ENCODE measurements at places on chromosomes 16 and 17. TPM values are rescaled to one million over a fixed set of nuclear protein-coding genes. Genes with fewer than 3 reads are reported as not detected.

DNA sequence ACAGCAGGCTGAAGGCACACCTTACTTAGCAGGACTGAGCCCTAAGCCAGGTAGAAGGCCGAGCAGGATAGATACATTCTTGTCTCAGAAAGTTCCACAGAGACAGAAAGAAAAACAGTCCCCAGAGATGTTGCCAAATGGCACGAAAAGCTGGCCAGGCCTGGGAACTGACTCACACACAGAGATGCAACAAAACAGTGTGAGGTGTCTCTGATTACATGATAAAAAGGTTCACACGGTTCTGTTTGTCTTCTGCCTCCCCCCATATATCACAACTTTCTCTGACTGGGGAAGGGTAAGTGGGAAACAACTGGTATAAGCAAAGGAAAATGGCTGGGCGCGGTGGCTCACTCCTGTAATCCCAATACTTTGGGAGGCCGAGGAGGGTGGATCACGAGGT is 1.7 kb downstream of the WBP2 start:
- no peak for DNase-seq

DNA sequence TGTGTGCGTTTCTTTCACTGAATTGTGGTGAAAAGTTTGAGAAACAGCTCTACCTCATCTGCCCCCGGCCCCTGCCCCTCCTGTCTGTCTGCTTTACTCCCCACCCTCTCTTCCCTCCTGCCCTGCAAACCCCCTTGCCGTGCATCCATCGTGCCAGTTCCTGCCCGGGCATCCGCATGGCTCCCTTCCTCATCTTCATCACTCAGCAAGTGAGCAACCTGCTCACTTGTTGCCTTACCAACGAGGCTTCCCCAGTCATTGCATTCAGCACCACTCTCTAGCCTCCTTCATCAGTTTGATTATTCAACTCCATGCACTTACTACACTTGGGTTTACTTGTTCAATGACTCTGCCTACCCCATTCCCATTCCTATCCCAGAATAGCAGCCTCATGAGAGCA is 34.8 kb upstream of the SDK2 start:
- no peak for DNase-seq

DNA sequence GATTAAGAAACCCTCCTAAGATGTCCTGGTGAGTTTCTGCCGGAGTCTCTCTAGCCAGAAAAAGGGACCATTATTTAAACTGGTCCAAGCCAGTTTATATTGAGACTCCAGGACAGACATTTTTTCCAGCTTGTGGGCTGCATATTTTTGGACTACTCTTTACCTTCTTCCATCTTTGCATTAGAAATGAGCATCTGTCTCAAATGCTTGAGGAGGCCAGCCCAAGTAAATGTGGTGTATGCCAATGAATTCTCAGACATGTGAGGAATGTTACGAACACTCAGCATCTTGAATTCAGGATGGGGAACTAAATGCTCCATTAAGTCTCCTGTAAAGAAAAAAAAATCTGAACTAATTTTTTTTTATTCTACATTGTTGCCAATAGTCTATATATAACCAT is 18.4 kb downstream of the TUBD1 start:
- no peak for DNase-seq

- no peak for DNase-seq
These were observed 20.0 kb upstream of the HERPUD1 start for GRCh38 chr16:56911771-56912571.

GRCh38 chr16:71628810-71629209 is 2.8 kb downstream of the MARVELD3 start:
- DNase-seq, result no peak

GRCh38 chr17:12296209-12296625 is 275.5 kb downstream of the MAP2K4 start:
- no peak for DNase-seq

GRCh38 chr17:64783031-64783461 is 120.9 kb upstream of the SMURF2 start:
- DNase-seq, result no peak

GRCh38 chr16:23365602-23366240 is 63.6 kb downstream of the SCNN1B start:
- no peak for DNase-seq

GRCh38 chr17:49450735-49451134 is 36.1 kb upstream of the PHB1 start:
- DNase-seq, result no peak

DNA sequence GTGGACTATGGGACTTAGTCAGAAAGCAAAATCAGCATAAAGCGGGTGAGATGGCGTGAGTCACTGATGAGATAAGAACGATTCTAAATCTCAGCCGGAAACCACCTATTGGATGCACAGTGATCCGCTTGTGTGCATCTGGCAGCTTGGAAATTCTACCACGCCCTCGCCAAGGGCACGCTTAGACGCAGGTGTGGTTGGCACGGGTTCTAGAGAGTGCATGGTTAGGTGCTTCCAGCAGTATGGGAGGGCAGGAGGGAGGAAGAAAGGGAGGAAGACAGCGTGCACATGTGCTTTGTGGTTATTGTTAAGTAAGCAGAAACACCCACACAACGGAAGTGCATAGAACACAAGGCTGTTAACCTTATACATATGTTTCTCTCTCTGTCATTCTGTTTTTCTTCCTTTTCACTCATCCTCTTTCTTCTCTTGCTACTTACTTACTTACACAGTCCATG is 374.0 kb upstream of the ASIC2 start:
- DNase-seq, result peak; percentile 54

GRCh38 chr17:78345791-78346494 is 13.9 kb downstream of the SOCS3 start:
- no peak for DNase-seq

- DNase-seq, result no peak
These were observed 267.8 kb downstream of the ENGASE start for GRCh38 chr17:79342376-79342775.

GRCh38 chr17:70493277-70493874 is 324.0 kb downstream of the KCNJ2 start:
- DNase-seq, result no peak

GRCh38 chr17:704111-704864 is 10.4 kb downstream of the VPS53 start:
- no peak for DNase-seq

DNA sequence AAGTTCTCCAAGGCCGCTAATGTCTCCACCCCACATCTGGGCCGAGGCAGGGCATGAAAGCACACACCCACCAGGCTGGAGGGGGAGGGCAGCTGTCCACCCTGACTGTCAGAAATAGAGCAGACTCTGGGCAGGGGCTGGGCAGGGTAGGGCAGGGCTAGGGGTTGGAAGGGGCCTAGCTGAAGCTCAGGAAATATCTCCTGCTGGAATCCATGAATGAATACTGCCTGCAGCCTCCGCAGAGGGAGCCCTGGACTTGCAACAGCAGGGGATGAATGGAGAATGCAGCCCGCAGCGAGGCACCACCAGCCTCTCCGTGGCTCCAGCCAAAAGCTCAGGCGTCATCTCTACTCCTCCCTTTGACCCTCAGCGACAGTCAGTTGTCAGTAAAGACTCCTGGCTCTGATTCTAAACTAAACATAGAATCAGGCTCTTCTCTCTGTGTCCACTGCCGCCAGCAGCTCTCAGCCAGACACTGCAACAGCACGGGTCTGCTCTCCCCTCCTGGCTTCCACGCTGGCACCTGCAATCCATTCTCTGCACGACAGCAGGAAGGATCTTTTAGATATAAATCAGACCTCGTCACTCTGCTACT is 23.9 kb upstream of the NGFR start:
- DNase-seq, result no peak

- no peak for DNase-seq
These were observed 9.2 kb downstream of the CCL17 start for GRCh38 chr16:57413733-57414132.

DNA sequence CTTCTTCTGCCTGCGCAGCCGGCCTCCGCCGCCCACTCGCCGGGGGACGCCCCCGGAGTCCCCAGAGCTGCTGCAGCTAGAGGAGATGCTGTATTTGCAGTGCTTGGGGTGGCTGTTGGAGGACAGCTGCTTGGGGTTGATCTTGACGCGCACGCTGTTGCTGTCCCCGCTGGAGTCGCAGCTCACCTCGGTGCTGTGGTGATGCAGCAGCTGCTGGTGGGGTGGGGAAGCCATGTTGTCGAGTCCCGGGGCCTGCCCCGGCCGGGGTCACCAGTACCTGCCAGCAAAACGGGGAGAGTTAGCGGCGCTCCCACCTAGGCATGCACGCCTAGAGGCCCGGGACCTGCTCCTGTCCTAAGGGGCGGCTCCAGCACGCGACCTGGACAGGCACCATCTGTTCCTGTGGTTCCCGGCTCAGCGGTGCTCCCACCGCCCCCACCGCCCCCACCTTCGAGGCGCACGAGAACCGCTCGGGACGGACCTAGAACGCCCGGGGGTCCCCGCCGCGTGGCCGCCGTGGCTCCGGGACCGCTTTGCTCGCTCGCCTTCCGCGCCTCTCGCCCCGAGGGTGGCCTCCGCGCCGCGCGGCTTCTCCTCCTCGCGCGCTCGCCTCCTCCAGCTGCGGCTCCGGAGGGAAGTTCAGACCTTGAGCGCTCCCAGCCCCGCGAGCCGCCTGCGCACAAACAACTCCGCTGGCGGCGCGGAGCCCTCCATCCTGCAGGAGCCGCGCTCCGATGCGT is 863 bp downstream of the ADCY9 start:
- peak; percentile 48 for DNase-seq

GRCh38 chr17:802901-803881 is 21.0 kb downstream of the MRM3 start:
- DNase-seq, result no peak

DNA sequence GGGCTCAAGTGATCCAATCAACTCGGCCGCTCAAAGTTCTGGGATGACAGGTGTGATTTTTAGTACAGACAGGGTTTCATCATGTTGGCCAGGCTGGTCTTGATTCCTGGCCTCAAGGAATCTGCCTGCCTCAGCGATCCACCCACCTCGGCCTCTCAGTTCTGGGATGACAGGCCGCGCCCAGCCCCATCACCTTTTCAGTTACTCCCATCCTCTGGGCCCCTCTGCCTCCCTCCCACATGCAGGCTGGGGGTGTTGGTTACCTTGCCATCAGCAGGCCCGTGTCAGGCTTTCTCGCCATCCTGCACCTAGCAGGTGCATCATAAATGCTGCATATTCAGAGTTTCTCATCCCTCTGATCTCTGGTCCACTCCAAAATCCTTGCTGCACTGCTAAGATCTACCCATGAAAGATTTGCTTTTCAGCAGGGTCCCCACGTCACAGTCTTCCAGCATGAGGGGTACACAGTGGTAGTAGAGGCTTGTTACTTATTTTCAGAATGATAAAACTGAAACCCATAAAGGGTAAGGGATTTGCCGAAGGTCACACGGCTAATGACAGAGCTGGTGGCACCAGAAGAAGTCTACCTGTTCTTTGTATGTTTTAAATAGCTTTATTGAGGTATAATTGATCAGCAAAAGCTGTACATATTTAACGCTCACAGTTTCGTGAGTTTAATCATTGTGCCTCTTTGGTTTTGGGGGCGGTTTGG is 16.6 kb downstream of the PMM2 start:
- no peak for DNase-seq

GRCh38 chr17:70407506-70407905 is 238.2 kb downstream of the KCNJ2 start:
- DNase-seq, result no peak

DNA sequence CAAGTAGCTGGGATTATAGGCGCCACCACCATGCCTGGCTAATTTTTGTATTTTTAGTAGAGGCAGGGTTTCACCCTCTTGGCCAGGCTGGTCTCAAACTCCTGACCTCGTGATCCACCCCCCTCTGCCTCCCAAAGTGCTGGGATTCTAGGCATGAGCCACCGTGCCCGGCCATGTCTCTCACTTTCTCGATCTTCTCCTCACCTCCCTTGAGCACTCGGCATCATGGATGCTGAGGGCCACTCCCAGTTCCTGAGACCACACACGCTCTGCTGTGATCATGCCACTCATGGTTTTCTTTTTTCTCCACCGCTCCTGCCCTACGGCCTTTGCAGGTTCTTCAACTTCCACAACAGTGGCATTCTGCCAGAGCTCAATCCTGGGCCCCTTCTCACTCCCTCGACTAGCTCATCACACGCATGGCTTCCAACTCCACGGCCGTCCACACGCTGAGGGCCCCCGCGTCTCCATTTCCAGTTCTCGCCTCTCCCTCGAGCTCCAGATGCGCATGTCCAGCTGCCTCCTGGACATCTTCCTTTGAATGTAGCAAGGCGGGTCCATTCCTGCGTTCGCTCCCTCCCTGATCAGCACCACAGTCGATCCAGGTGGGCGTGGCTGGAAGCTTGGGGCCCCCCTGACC is 5.5 kb upstream of the NCBP3 start:
- no peak for DNase-seq

DNA sequence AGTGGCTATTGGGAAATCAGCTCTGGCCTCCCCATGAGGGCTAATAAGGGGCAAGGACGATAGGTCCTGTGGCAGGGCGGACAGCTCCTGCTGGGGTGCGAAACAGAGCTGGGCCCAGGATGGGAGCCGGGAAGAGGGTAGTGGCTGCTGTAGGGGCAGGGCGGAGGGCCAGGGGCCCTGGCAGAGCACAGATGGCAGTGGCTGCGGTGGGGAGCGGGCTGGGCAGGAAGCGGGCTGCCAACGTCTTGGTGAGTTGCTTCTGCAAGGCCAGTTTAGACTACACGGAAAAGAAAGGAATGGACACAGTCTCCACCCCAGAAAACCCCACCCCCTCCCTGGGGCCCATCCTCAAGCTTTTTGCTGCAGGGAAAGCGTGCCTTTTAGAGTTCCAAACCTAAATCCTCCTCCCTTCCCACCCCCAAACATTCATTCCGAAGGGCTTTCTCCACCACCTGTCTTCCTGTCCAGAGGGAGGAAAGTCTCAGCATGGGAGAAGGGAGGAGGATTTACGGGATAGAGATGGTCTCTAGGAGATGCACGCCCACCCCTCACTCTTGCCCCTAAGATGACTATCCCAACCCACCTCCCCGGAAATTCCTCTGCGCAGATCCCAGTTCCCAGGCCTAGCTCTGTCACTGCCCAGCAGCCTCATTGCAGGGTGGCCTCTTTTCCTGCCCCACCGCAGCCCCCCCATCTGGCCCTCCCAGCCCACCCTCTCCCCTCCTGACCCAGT is 7.1 kb downstream of the NKIRAS2 start:
- no peak for DNase-seq

GRCh38 chr16:69932691-69933392 is 18.3 kb upstream of the CLEC18A start:
- DNase-seq, result no peak

Gene ZNF785
- total RNA-seq, result 25.2 TPM

Gene FBF1
- total RNA-seq, result 19.5 TPM

Gene KRTAP4-4
- not detected for total RNA-seq

Gene NHERF2
- total RNA-seq, result 106 TPM

Gene CLEC18C
- total RNA-seq, result 0.96 TPM

Gene CCT6B
- total RNA-seq, result 6.3 TPM

Gene PRCD
- total RNA-seq, result 11.5 TPM

Gene PRSS22
- 41.2 TPM for total RNA-seq

Gene CD300E
- total RNA-seq, result 0.73 TPM

Gene ABCA6
- total RNA-seq, result 14.9 TPM

Gene MPV17L
- total RNA-seq, result 17.1 TPM

Gene MAP2K4
- 51.0 TPM for total RNA-seq

Gene KIF2B
- not detected for total RNA-seq

Gene ABCC3
- 226 TPM for total RNA-seq

Gene SHCBP1
- 0.99 TPM for total RNA-seq

Gene G6PC1
- total RNA-seq, result not detected

Gene CCL3
- total RNA-seq, result 0.78 TPM

Gene CBX4
- 36.7 TPM for total RNA-seq

Gene SPNS3
- 0.26 TPM for total RNA-seq
